NCI-H1105 treated with DMSO at 0.1 percent for 48 hours (cell line): ENCODE measurements at places on chromosomes 11 and 22.

- DNase-seq: peak; percentile 2
Measured at GRCh38 chr11:11230802-11231562, 122.1 kb downstream of the CSNK2A3 start.

DNA sequence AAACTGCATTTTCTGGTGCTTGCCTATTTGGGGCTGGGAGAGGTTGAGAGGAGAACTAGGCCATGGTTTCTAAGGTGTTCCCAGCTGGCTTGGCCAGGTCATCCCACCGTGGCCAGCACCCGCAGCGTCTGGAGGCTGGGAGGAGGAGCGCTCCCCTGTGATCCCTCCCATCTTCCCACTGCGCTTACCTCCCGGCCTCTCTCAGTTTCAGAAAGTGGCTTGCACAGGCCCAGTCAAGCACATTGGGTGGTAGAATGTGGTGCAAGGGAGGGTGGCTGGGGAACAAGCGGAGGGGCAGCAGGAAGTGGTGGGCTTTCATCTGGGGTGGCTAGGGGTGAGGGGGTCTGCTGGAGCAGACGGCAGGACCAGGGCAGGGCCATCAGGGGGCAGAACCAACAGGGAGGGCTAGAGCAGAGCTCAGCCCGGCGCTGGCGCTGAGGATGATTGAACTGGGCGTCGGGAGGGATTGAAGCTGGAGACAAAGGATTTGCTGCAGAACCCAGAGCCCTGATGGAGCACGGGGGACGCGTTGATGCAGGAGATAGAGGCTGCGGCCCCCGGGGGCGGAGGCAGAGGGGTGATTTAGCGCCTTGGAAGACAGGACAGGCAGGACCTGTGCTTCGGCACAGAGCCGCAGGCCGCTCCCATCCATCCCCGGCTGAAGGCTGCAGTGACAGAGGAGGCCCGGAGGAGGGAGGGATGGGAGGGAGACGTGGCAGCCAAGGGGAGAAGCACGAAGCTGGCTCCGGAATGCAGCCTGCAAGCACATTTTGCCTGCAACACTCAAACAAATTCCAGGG, 76.0 kb downstream of the TRIM29 start:
- no peak for DNase-seq

- DNase-seq: no peak
Measured at GRCh38 chr22:21568347-21569075, 997 bp downstream of the UBE2L3 start.

DNA sequence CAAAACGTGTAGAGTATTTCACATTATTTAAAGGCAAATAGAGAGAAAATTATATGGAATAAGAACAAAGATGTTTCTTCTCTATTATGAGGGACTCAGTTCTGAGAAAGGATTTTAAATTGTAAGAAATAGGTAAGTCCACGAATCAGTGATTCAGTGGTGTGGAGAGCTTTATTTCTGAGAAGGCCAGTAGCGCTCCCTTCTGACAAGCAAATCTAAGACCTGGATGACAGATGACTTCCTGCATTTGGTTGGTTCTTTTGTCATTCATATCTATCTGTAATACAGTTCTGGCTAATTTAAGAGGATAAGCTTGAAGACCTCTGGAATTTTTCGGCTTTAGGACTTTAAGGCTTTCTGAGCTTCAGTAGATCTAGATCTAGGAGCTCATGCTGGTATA, 7.0 kb downstream of the CD3E start:
- DNase-seq: no peak

DNA sequence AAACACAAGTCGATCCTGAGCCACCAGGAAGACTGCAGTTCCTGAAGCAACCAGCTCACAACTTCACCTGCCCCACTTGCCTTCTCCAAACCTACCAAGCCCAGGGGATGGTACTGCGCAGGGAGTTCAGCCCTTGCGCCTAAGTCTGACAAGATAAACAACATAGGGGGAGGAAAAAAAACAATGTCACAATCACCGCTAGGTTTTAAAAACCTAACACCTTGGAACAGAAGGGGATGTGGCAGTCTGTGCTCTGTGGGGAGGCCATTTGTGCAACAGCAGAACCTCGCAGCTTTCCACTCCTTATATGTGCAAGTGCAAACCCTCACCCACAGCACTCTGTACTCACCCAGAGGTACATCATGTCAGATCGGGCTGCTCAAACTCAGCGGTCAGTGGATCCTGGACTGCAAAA, 134.2 kb downstream of the RBFOX2 start:
- no peak for DNase-seq

- no peak for DNase-seq
Measured at GRCh38 chr11:1209371-1210057, 13.4 kb upstream of the MUC5B start.

DNA sequence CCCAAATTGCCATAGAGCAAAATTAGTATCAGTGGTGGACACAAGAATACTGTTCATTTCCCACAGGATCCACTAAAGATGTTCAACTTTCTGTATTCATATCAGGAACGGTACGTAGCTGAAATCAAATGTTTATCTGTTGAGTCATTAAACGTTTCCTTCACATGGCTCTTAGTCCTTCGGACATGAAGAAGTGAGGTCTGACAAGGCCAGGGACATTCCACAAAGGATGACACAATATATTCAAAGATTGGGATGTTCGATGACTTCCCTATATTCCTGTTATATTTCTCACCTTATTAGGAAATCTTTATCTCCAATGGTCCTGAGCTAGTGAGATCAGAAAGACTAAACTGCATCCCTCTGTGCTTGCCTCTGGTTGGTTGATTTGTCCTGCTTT, 129.0 kb downstream of the ETS1 start:
- no peak for DNase-seq

GRCh38 chr11:8910649-8911026, 351 bp upstream of the AKIP1 start:
- peak; percentile 46 for DNase-seq

GRCh38 chr22:47335460-47335859, 573.0 kb downstream of the TBC1D22A start:
- no peak for DNase-seq

DNA sequence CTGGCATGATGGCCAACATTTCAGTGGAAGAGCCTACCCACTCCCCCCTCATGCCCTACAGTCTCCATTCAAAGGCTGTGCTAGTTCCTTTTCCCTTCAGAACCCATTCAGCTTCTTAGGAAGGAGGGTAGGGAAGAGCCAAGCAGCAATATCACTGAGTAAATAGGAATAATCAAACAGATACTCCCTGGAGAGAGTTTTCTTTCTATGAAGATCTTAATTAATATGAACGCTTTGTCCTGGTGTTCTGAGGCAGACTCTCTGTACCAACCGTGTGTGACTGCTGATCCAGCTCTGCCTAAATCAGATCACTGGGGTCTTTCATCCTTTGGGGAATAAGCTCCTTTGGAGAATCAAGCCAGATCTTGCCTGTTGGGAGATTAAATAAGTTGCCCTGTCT, 75.2 kb upstream of the NNMT start:
- no peak for DNase-seq

DNA sequence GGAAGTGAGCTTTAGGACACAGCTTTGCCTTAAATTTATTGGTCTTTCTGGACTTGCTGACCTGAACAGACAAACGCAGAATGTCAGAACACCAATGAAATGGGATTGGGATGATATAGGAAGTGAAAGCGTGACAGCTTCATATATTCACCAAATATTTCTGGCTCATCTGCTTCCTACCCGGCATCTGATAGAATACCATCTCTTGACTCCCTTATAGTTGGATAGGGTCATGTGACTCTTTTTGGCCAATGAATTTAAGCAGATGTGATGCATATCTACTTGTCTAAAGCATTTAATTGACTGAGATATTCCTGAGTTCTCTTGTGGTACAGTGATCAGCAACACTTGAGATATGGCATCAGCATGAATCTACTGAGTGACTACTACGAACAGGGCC, 2.5 kb upstream of the CAPRIN1 start:
- DNase-seq: no peak

DNA sequence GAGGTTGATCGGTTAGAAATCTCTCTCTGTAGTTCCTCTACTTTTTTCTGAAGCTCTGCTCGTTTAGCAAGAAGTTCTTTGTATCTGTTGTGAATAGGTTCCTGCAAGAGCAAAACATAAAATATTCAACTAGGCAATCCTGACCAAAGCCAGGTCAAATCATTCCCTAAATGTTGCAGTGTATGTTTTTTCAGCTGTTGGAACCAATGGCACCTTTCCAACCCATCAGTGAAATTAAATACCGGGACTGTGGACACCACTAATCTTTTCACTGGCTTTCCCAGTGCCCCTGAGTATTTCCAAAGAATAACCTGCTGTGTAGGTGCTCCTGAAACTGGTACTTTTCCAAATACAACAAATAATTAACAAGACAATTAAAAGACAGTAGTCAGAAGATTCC, 45.1 kb downstream of the CEP57 start:
- peak; percentile 31 for DNase-seq

GRCh38 chr22:27218012-27218920, 560.9 kb downstream of the MIAT start:
- DNase-seq: no peak

- DNase-seq: no peak
Measured at GRCh38 chr11:118931571-118931970, 5.8 kb upstream of the BCL9L start.

DNA sequence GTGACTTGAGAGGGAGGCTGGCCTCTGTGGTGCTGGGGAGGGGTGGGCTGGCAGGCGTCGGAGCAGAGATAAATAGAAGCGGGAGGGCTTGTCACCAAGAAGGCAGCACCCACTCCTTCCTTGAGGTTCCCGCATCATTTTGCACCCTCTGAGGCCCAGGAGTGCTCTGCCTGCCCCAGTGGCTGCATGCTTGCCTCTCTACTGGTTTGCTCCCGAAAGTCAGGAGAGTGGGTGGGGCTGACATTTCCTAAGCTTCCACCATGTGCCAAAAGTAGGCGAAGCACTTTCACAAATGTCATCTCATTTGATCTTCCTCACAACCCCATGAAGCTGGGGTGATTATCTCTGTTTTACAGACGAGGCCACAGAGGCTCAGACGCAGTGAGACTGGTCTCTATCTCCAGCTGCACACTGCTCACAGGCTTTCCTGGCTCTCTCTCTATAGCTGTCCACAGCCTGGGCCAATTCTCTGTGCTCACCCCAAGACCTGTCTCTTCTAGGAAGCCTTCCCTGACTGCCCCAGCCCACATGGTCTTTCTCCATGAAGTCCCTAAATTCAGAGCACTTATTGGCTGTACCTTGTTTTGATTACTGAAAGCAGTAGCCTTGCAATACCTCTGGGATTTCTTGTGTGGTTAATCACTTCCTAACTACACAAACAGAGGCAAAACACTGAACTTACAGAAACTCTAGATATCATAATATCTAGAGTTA, 2.6 kb upstream of the UCP3 start:
- DNase-seq: no peak

GRCh38 chr22:48876951-48877350, 950.7 kb downstream of the BRD1 start:
- DNase-seq: no peak

GRCh38 chr11:85257837-85258236, 369.3 kb downstream of the DLG2 start:
- DNase-seq: no peak

DNA sequence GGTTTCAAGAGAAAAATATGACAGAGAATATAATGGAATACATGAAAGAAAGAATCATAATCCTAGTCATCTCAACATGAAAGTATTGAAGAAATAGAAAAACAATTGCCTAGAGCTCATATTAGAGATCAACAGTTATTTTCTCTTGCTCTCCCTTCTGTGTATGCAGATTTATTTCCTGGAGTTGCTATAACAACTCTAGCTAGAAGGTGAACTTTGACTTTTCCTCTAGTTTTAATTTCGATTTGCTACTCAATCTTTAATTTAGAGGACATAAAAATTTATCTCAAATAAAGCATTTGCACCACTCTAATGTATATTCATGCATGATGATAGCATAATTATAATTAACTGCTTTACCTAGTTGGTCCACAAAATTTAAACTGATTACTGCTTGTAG, 84.6 kb upstream of the PICALM start:
- DNase-seq: no peak

- DNase-seq: no peak
Measured at GRCh38 chr11:19679952-19680828, 32.4 kb upstream of the NAV2 start.

- no peak for DNase-seq
Measured at GRCh38 chr11:77035039-77035438, 841 bp downstream of the B3GNT6 start.

- DNase-seq: no peak
Measured at GRCh38 chr22:24076091-24076867, 65.2 kb downstream of the CABIN1 start.

- no peak for DNase-seq
Measured at GRCh38 chr22:31323578-31324550, 22.3 kb downstream of the PATZ1 start.

- DNase-seq: no peak
Measured at GRCh38 chr11:91133361-91133760, 910.5 kb upstream of the CHORDC1 start.

- DNase-seq: no peak
Measured at GRCh38 chr11:8650401-8650990, 32.0 kb downstream of the TRIM66 start.

DNA sequence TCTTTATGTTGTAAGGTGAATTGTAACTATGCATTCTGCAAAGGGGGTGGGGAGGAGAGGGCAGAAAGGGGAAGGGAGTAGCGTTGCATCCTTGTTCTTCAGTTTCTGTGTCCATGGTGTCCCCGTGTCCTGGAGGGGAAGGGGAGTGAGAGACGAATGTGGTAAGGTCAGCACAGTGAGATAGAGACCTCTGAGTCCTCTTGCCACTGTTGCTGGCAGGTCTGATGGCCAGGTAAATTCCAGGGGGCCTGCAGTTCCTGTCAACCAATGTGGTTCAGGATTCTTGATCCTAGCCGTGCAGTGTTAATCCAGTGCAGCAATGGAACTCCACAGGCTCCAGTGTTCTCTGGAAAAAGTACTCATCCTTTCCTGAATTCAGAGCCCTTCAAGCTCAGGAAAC, 14.6 kb upstream of the ADSL start:
- no peak for DNase-seq

GRCh38 chr11:117327567-117328374, at the start of gene CEP164:
Gene CEP164 (plus strand): TSS chr11:117327854. CDS start chr11:117338587, 10,733 bp downstream.
- peak; percentile 97 for DNase-seq

- DNase-seq: peak; percentile 65
Measured at GRCh38 chr22:42462016-42462415, 29.8 kb upstream of the NFAM1 start.

GRCh38 chr11:95345651-95346050, 114.6 kb upstream of the SESN3 start:
- no peak for DNase-seq

GRCh38 chr11:64643920-64644646, 53.1 kb downstream of the SLC22A12 start:
- peak; percentile 45 for DNase-seq

DNA sequence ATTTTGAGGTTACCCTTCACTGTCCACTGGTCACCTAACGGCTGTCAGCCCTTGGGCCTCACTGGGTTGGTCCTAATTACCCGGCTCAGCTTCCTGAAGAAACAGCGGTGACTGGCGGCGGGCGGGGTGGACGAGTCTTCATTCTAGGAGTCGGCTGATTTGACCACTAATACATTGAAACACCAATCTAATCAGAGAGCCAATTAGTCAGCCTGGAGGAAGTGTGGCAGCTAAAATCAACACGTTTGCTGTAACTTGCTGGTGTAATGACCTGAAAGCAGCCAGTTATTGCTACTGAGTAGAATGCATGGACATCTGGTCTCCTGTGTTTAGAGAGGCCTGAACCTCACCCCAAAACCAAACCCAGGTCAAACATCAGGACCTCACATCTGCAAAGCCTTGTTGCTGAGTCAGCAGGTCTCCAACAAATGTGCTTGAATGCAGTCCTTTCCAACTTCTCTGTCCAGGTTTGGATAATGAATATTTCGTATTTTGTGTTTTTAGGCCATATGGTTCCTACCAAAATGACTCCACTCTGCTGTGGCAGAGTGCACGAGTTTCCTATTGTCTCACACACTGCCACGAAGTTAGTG, 496.4 kb downstream of the BRD1 start:
- DNase-seq: no peak

GRCh38 chr11:68436985-68437926, 23.3 kb upstream of the PPP6R3 start:
- DNase-seq: no peak
